ENCODE measurements at places on chromosomes 1 and 21.

DNA sequence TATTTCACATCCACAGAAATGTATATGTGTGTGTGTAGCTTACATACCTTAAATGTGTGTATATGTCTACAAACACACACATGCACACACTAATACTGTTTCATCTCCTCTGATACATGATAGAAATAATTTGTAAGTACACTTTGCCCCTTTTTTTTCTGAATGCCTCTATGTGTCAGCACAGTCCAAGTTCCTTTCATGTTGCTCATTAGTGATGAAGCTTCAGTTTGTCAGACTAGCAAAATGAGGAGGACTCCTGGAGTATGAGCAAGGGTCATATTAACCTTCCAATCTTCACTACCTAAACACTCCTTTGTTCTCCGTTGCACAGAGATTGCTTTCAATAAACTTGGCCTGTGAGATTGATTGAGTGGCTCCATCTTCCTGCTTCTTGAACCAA is 935.4 kb downstream of the MRPL39 start:
- no peaks in the 10 kb centered on the region for H3K36me3 ChIP-seq
- no peaks in the 10 kb centered on the region for H3K4me1 ChIP-seq
- H3K27me3 ChIP-seq, result no peaks in the 10 kb centered on the region
- no peak overlapping the region for H3K4me3 ChIP-seq
- H3K27ac ChIP-seq, result no peak overlapping the region
- no peak for DNase-seq

- H3K27ac ChIP-seq, result no peak within 1 kb of the TSS
- H3K27me3 ChIP-seq, result no peaks in the 10 kb centered on the region
- H3K4me3 ChIP-seq, result no peak within 1 kb of the TSS
- no peaks in the 10 kb centered on the region for H3K4me1 ChIP-seq
- no peaks in the 10 kb centered on the region for H3K36me3 ChIP-seq
- DNase-seq, result no peak
Observed at GRCh38 chr1:201377611-201378092, at the start of gene TNNT2. Gene TNNT2 (minus strand): TSS chr1:201377680. CDS start chr1:201373254, 4,426 bp downstream.

GRCh38 chr21:42652527-42653230 is 742 bp upstream of the PDE9A start:
- H3K27me3 ChIP-seq, result no peaks in the 10 kb centered on the region
- H3K4me1 ChIP-seq, result peaks cover 31% of the 10 kb centered on the region
- no peak overlapping the region for H3K4me3 ChIP-seq
- H3K36me3 ChIP-seq, result no peaks in the 10 kb centered on the region
- no peak for DNase-seq

DNA sequence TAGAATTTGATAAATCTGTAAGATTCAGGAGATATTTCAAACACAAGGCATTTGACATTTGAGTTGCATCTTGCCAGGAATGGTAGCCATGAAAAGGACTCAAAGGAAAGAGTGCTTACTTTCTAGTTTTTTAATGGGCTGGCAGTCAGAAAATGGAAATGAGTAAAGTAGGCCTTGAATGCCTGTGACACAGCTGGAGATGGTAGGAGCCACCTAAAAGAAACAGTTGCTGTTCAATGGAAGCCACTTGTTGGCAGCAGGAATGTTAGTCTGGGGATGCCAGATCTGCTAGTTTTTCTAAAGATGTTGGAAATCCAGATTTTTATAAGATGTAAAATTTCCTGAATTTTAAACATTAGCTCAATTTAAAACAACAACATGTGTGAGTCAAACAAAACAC is 43.6 kb downstream of the CACHD1 start:
- no peaks in the 10 kb centered on the region for H3K27me3 ChIP-seq
- peaks cover 13% of the 10 kb centered on the region for H3K4me1 ChIP-seq
- H3K36me3 ChIP-seq, result no peaks in the 10 kb centered on the region
- no peak overlapping the region for H3K4me3 ChIP-seq
- no peak for DNase-seq
- no peak overlapping the region for H3K27ac ChIP-seq

GRCh38 chr1:157983787-157984186 is 9.7 kb upstream of the KIRREL1 start:
- H3K4me1 ChIP-seq, result no peaks in the 10 kb centered on the region
- no peaks in the 10 kb centered on the region for H3K36me3 ChIP-seq
- H3K4me3 ChIP-seq, result no peak overlapping the region
- DNase-seq, result no peak
- no peaks in the 10 kb centered on the region for H3K27me3 ChIP-seq
- no peak overlapping the region for H3K27ac ChIP-seq

DNA sequence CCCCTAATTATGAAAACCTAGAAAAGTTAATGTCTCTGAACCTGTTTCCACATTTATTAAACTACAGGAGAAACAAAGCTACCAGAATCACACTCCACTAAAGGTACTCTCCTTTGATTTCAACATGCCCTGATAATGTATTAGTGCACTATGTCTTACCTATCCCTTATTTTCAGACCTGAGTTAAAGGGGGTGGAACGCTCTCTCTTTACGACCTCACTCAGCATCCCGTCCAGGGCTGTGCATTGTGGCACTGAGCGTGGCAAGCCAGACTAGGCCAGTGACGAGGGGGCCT is 678 bp downstream of the LSM10 start:
- peaks cover 26% of the 10 kb centered on the region for H3K4me1 ChIP-seq
- H3K4me3 ChIP-seq, result peak overlapping the region; percentile 97
- H3K27ac ChIP-seq, result peak overlapping the region; percentile 93
- no peaks in the 10 kb centered on the region for H3K27me3 ChIP-seq

GRCh38 chr1:31683997-31684396 is 19.8 kb downstream of the COL16A1 start:
- H3K27ac ChIP-seq, result no peak overlapping the region
- H3K36me3 ChIP-seq, result no peaks in the 10 kb centered on the region
- H3K4me1 ChIP-seq, result peaks cover 7% of the 10 kb centered on the region
- H3K4me3 ChIP-seq, result no peak overlapping the region
- H3K27me3 ChIP-seq, result no peaks in the 10 kb centered on the region

GRCh38 chr1:27811741-27812500 is 18.7 kb upstream of the PPP1R8 start:
- no peak overlapping the region for H3K27ac ChIP-seq
- H3K36me3 ChIP-seq, result peaks cover 1% of the 10 kb centered on the region
- no peak for DNase-seq
- H3K4me1 ChIP-seq, result no peaks in the 10 kb centered on the region

- no peak overlapping the region for H3K27ac ChIP-seq
- no peak overlapping the region for H3K4me3 ChIP-seq
- H3K36me3 ChIP-seq, result peaks cover 5% of the 10 kb centered on the region
- DNase-seq, result no peak
- H3K27me3 ChIP-seq, result no peaks in the 10 kb centered on the region
Observed at GRCh38 chr1:211813590-211813989, 17.0 kb downstream of the LPGAT1 start.

DNA sequence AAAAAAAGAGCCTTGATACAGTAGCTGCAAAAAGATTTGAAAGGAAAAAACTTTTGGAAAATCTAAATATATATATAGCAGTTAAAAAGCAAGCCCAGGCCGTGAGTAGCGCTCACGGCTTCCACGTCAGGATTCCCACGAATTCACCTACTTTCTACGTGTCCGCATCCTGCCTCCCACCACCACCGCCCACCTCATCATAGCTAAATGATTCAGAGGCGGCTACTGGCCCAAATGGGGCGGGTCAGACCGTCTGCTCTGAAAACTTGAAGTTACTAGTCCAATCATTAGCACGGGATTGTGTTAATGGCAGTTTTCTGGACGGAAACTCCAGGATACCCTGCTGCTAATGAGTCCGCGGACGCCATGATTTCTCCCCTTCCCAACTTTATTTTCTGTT is 1.3 kb upstream of the CCSAP start:
- DNase-seq, result no peak
- H3K27me3 ChIP-seq, result peaks cover 6% of the 10 kb centered on the region
- H3K4me3 ChIP-seq, result no peak overlapping the region
- H3K36me3 ChIP-seq, result no peaks in the 10 kb centered on the region
- H3K4me1 ChIP-seq, result peaks cover 14% of the 10 kb centered on the region
- no peak overlapping the region for H3K27ac ChIP-seq

DNA sequence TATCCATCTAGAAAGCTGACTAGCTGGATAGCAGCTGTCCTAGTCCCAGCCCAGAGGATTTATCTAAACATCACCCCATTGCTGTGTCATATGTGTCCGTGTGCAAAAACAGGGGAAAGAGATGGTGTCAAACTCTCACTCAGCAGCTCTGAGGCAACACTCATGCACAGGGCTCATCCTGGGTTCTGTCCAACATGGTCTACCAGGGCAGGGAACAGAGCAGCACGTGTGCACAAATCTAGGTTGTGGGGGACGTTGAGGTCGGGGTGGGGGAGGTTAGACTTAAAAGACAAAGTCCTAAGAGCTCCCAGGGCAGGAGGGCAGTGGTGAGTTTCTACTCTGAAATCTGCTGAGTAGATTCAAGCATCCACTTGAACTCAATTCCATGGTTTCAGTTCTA is 16.2 kb downstream of the PI4KB start:
- H3K36me3 ChIP-seq, result no peaks in the 10 kb centered on the region
- H3K27me3 ChIP-seq, result no peaks in the 10 kb centered on the region
- H3K4me3 ChIP-seq, result no peak overlapping the region
- H3K4me1 ChIP-seq, result no peaks in the 10 kb centered on the region
- no peak overlapping the region for H3K27ac ChIP-seq

GRCh38 chr21:29248124-29248523 is 50.6 kb upstream of the BACH1 start:
- H3K4me3 ChIP-seq, result no peak overlapping the region
- H3K27ac ChIP-seq, result no peak overlapping the region
- no peaks in the 10 kb centered on the region for H3K4me1 ChIP-seq
